Stimulated activated CD8-positive, alpha-beta memory T cell treated with anti-CD3 and anti-CD28 coated beads, Interleukin-7, amount 100 ng/mL, for 1 hour (primary cell): ENCODE measurements at places on chromosomes 11 and 22.

- DNase-seq, result no peak
Measured at GRCh38 chr11:109590782-109591181, 168.8 kb downstream of the C11orf87 start.

DNA sequence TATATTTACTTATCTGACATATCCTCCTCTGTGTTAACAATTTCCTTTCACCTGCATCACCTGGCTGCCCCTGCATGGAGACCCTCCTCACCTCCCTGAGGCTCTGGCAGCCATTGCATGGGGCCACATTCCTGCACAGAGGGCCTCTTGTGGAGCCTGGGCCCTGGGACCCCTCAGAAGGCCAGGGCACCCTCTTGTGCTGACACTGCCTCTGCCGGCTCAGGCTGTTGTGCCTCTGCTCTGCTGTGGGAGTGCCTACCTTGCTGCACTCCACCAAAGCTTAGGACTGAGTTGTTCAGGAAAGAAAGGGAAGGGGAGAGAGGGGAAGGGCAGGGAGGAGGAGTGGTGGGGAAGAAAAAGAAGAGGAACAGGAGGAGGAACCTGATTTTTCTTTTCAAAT lies 194.5 kb downstream of the ADAMTS15 start:
- no peak for DNase-seq

- DNase-seq, result no peak
Measured at GRCh38 chr22:17549183-17549582, 14.1 kb upstream of the SLC25A18 start.

GRCh38 chr22:27952091-27952490 lies 33.0 kb upstream of the PITPNB start:
- no peak for DNase-seq

- no peak for DNase-seq
Measured at GRCh38 chr11:46560300-46560991, 33.4 kb downstream of the AMBRA1 start.

- no peak for DNase-seq
Measured at GRCh38 chr11:35267504-35267903, 128.5 kb downstream of the CD44 start.

- DNase-seq, result peak; percentile 31
Measured at GRCh38 chr11:13238879-13239514, 38.6 kb upstream of the BMAL1 start.

GRCh38 chr11:34346551-34346950 lies 11.3 kb downstream of the ABTB2 start:
- no peak for DNase-seq

DNA sequence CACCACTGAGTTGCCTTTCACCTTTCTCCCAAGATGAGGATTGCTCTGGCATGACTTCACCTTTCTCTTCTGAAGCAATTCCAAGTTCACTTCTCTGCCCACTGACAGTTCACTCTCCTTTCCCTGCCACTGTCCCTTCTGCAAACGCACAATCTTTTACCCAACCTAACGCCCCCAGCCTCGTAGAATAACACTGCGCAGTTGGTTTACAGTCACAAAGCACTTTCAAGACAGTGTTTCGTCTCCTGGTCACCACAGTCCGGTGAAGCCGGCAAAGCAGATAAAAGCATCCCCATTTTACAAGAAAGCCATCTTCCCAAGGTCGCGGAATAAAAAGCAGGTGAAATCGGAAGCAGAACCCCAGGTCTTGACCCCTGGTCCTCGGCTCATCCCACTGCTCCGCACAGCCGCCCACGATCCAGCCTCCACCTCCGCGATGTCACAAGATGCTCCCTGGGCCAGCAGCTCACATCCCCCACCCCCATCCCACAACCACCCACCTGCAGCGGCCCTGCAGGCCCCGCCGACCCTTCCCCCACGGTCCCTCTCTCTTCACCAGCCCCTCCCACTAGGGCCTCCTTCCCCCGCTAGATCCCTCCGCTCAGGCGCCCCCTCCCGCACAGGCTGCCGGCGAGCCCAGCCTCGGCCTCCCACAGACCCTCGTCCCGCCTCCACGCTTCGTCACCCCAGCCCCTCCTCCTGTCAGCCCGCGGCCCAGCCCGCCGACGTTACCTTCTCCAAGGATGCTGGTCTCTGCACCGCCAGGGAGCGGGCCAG lies 585 bp downstream of the PI4KA start:
- DNase-seq, result peak; percentile 66

- no peak for DNase-seq
Measured at GRCh38 chr11:92838759-92839310, 130.6 kb upstream of the MTNR1B start.

DNA sequence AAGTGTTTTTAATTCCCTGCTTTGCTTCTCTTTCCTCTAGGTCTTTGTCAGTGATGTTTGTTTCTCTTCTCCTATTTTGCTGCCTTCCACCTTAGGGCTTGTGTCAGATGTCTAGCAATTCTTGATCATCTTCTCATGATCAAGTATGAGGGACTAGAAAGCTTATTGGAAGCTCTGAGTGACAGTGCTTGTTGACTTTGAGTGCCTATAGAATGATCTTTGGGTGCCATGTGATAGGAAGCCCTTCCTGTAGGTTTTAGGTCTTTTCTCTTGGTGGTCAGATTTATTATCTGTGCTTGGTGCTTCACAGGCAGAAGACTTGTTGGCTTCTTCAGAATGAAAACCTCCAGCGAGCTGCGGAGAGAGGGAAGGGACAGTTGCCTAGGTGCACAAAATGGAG lies 43.1 kb downstream of the BSX start:
- DNase-seq, result no peak

DNA sequence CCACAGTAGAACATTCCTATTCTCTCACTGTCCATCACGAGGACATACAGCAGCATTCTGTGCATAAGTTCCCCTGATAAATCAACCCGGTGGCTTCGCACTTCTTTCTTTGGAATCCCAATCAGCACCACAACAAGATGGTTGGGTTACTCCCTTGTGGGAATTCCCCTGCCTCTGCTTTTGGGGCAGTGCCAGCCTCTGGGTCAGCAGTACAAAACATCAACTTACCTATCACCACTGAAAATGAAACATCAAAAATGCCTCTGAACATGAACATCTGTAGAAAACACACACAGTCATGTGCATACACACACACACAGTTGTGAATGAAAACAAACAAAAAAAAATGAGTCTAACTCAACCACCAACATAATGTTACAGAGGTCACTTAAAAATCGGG lies 79.3 kb downstream of the KCNA4 start:
- DNase-seq, result no peak

DNA sequence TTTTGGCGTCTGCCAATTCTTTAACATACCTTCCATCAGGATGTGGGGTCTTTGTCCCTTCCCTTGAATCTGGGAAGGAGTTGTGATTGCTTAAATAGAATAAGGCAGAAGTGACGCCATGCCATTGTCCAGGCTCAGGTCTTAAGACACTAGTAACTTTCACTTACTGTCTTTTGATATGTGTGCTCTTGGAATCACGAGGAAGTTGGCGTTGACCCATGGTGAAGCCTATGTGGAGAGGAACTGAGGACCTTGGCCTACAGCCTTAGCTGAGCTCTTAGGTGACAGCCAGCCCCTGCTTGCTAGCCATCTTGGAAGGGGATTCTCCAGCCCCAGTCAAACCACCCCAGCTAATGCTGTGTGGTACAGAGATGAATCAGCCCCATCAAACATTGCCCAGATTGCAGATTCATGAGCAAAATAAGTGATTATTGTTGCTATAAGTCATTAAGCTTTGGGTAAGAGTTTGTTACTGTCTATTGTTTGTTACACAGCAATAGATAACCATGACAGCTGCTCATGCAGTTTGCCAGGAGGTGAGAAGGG lies 17.6 kb upstream of the CLPB start:
- DNase-seq, result no peak

GRCh38 chr11:120062561-120062930 lies 75.4 kb downstream of the TRIM29 start:
- no peak for DNase-seq

GRCh38 chr11:69530278-69531070 lies 49.0 kb downstream of the LINC01488 start:
- DNase-seq, result no peak

DNA sequence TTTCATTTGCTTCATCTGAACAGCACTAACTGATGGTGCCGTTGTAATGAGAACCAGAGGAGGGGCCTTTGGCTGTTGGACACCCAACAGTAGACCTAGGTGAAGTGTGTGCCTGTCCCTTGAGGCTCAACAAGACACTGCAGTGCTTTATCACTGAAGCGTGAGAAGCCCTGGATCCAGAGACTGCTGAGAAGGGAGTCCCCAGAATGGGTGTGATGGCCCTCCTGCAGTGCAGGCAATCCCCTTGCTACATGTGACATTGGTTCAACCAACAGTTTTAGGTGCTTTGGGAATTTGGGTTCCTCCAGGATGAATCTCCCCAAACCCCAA lies 125.6 kb downstream of the BRD1 start:
- DNase-seq, result no peak

DNA sequence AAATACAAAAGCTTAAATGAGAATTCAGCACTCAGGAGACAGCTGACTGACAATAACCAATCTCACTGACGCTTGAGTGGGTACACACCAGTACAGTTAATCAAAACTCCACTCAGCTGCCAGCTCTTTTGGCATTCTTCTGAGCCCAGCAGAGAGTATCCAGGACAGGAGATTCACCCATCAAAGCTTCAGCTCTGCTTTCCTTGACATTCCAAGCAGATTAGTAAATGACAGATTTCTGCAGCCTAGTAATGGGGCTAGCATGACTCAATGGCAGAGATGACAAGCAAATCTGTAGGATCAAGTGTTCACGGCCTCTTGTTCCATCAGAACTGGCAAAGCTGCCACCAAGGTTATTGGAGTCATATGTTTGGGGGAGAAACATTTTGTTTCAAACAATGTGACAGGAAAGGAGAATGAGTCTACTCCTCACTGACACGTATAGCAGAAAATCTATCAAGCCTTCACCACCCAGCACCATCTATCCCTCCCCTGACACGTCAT lies 420.0 kb downstream of the DYNC2H1 start:
- no peak for DNase-seq

DNA sequence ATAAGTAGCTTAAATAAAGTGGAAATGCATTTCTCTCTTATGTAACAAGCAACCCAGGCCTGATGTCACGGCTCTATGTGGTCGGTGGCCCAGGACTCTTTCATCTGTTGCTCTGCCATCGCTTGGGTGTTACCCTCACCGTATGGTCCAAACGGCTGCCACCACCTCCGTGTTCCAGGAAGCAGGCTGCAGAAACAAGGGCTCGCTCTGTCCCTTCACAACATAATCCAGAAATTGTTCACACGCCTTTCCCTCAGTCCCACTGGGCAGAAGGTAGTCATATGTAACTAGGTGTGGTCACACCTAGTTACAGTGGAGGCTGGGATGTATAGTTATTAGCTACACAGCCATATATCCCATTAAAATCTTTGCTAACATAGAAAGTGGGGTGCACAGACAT lies 421.0 kb downstream of the SOX6 start:
- DNase-seq, result no peak

DNA sequence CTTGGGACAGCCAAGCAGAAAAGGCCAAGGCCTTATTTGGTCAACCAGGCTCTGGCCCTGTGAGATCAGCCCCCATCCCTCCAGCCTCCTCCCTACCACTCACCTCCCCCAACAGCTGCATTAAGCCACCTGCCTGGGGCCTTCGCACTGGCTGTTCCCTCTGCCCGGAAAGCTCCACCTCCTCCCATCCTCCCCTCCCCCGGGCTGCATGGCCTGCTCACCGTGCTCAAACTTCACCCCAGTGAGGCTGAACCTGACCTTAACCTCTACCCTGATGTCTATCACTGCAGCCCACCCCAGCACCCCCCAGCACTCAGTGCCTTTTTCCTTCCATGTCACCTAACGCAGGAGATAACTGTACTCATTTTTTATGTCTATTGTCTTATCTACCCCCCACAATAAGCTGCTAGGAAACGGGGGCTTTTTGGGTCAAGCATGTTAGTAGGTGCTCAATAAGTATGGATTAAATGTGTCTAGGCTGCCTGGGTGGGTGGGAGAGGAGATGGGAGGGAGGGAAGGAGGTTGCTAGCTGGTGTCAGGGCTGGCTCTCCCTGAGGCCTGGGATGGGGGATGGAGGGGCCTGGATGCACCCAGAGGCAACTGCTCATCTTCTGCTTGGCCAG lies 912 bp downstream of the PTPRCAP start:
- no peak for DNase-seq

DNA sequence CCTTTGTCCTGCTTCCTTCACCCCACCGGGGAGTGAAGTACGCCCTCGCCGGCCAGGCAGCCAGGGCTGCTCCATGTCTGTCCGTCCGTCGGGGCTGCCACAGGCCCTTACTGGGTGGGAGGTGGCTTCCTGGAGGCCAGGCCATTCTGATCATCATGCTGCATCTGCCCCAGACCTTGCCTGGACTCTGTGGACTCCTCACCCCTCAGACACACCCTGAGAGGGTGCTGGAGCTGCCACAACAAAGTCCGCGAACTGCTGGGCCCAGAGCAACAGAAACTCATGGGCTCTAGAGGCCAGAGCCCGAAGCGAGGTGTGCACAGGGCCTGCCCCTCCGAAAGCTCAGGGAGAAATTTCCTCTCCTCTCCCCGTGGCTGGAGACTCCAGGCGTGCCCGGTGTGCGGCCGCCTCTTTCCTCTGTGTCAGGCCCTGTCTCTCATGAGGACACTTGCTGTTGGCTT lies 124.2 kb downstream of the KCNQ1OT1 start:
- no peak for DNase-seq
